H1 (cell line): ENCODE measurements at places on chromosomes 5 and 9. TPM values are rescaled to one million over a fixed set of nuclear protein-coding genes. Genes with fewer than 3 reads are reported as not detected.
A peak's percentile ranks its signal among the peaks of the same experiment; 100 is the strongest.

DNA sequence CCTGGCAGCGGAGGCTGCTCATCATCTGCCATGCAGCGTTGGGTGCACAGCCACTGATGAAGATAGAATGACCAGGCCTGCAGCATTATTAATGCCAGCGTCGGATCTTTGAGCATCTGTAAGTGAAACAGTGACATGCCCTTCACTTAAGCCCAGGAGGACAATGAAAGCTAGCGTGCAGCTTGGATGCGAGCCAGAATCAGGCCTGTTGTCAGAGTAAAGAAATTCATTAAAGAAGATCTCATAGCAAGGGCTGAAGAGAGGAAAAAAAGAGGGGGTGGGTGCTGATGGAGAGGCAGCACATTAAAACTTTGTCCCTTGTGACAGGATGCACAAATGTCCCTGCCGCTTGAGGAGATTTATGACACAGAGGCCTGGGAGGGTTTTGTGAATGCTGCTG, 186.1 kb upstream of the MAST4 start:
- H3K36me3 ChIP-seq: no peaks in the 10 kb centered on the region
- no peaks in the 10 kb centered on the region for H3K4me1 ChIP-seq
- no peak for DNase-seq
- no peak overlapping the region for H3K4me3 ChIP-seq
- H3K27ac ChIP-seq: no peak overlapping the region

- H3K27me3 ChIP-seq: no peaks in the 10 kb centered on the region
- no peak overlapping the region for H3K27ac ChIP-seq
- no peaks in the 10 kb centered on the region for H3K36me3 ChIP-seq
- no peak overlapping the region for H3K4me3 ChIP-seq
Observed at GRCh38 chr9:91775011-91775707, 174.9 kb downstream of the ROR2 start.

GRCh38 chr9:129669946-129670345, 4.5 kb downstream of the PRRX2 start:
- DNase-seq: no peak
- H3K27me3 ChIP-seq: peaks cover 11% of the 10 kb centered on the region
- H3K36me3 ChIP-seq: no peaks in the 10 kb centered on the region
- peaks cover 7% of the 10 kb centered on the region for H3K4me1 ChIP-seq

GRCh38 chr5:134143431-134143830, 28.9 kb downstream of the TCF7 start:
- peaks cover 8% of the 10 kb centered on the region; the same call in 1 of the 2 replicates for H3K36me3 ChIP-seq
- no peak overlapping the region for H3K4me3 ChIP-seq
- H3K27ac ChIP-seq: no peak overlapping the region
- no peaks in the 10 kb centered on the region for H3K4me1 ChIP-seq
- no peaks in the 10 kb centered on the region for H3K27me3 ChIP-seq

DNA sequence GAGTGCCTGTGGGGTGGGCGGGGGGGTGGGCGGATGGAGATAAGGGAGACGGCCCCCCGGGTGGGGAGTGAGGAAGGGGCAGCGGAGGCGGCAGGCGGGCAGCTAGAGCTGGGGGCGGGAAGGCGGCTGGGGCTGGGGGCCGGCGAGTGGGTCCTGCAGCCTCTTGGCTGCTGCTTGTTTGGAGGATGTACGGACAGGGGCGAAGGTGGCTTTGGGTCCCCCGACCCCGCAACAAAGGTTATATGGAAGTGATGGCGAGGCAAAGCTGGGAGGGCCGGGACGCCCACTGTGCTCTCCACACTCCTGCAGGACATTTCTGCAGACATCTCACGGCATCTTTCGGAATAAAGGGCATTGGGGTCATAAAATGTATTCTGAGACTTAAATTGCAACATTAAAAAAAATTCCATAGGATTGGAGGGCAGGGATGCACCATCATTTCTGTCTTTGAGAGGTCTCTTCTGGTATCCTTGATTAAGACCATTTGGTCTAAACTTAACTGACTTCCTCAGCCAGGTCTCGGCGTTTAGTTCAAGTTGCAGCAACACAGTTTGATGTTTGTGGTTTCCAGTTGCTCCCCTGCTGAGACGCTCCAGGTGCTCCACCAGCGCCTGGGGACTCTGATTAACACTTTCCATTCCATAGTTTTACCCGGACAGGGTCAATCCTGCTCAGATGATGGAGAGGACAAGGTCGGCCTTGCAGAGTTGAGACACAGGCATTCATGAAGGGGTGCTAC, 101.6 kb upstream of the SSBP2 start:
- H3K4me3 ChIP-seq: peak overlapping the region; percentile 61
- no peak for DNase-seq
- no peaks in the 10 kb centered on the region for H3K36me3 ChIP-seq
- peak overlapping the region; percentile 48; the same call in 1 of the 2 replicates for H3K27ac ChIP-seq

DNA sequence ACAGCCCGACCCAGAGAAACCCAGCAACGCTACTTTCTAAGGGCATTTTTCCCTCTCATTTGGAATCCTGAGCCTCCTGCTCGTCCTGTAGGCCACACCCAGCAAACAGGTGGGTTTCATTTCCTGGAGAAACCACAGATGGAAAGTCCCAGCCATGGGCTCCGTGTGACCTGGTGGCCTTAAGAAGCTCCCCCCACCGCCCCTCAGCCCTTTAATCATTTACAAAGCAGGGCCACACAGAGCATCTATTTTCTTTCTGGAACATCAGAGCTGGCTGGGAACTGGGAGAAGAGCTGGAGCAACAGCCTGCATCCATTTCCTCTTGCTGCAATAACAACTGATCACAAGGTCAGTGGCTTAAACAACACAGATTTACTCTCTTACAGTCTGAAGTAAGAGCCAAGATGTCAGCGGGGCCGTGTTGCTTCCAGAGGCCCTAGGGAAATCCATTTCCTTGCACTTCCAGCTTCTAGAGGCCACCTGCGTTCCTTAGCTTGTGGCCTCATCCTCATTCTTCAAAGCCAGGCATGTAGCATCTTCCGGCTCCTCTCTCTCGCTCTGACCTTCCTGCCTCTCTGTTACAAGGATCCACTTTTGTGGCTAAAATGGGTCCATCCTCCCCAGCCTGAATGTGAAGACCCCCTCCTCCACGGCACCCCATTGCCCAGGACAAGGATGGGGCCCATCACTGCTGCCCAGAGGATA, 40.5 kb downstream of the C9orf50 start:
- H3K4me1 ChIP-seq: no peaks in the 10 kb centered on the region; the same call in 1 of the 2 replicates
- DNase-seq: no peak
- no peaks in the 10 kb centered on the region for H3K36me3 ChIP-seq
- H3K27me3 ChIP-seq: no peaks in the 10 kb centered on the region
- no peak overlapping the region for H3K27ac ChIP-seq

GRCh38 chr5:68007451-68007850, 208.1 kb upstream of the PIK3R1 start:
- H3K4me1 ChIP-seq: no peaks in the 10 kb centered on the region
- H3K27ac ChIP-seq: no peak overlapping the region
- DNase-seq: no peak
- no peak overlapping the region for H3K4me3 ChIP-seq

GRCh38 chr5:146832985-146833732, 45.4 kb downstream of the PPP2R2B start:
- no peaks in the 10 kb centered on the region for H3K4me1 ChIP-seq
- no peak for DNase-seq
- H3K27me3 ChIP-seq: 0 out of 2 replicates have a peak, but pooled peaks cover 2% of the 10 kb centered on the region
- H3K4me3 ChIP-seq: no peak overlapping the region

Gene SMIM33
- total RNA-seq: not detected in 2 replicates

DNA sequence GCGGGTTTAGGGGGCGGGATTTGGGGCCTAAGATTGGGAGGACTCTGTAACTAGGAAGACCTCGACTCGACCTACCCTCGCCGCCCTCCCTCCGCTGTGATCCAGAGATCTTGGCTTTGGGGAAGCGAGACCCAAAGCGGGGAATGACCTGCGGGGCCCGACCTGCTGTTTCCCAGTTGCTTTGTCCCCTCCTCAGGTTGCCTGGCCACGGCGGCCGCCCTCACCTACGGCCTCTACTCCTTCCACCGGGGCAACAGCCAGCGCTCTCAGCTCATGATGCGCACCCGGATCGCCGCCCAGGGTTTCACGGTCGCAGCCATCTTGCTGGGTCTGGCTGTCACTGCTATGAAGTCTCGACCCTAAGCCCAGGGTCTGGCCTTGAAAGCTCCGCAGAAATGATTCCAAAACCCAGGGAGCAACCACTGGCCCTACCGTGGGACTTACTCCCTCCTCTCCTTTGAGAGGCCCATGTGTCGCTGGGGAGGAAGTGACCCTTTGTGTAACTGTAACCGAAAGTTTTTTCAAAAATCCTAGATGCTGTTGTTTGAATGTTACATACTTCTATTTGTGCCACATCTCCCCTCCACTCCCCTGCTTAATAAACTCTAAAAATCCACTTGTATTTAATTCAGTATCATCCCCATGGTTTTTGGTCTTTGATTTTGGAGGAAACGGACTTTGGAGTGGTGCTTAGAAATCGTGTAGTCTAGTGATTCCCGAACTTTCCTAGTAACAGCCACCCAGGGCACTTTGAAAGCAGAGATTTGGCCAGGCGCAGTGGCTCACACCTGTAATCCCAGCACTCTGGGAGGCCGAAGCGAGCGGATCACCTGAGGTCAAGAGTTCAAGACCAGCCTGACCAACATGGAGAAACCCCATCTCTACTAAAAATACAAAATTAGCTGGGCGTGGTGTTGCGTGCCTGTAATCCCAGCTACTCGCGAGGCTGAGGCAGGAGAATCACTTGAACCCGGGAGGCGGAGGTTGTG, 878 bp downstream of the HIGD2A start:
- peak overlapping the region; percentile 95 for H3K4me3 ChIP-seq
- H3K27ac ChIP-seq: peak overlapping the region; percentile 90
- DNase-seq: no peak
- no peaks in the 10 kb centered on the region for H3K4me1 ChIP-seq

DNA sequence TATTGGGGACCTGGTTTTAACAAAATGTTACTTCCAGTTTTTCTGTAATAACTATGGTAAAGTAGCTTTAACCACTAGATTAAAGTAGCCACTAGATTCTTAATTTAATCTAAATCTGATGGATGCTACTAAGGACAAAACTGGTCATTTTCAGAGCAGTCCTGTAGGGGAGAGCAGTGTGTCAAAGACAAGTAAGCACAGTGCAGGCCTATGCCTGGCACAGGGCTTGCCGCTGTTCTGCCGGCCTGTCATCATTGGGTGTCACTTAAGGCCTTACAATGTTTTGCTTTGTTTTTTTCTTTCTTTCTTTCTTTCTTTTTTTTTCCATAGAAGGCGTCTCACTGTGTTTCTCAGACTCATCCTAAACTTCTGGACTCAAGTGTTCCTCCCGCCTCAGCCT, 53.0 kb upstream of the NXNL2 start:
- no peaks in the 10 kb centered on the region for H3K4me1 ChIP-seq
- H3K27ac ChIP-seq: no peak overlapping the region
- H3K4me3 ChIP-seq: no peak overlapping the region

GRCh38 chr9:80030801-80031200, 459.0 kb downstream of the TLE4 start:
- H3K4me3 ChIP-seq: no peak overlapping the region
- no peaks in the 10 kb centered on the region for H3K4me1 ChIP-seq
- no peaks in the 10 kb centered on the region for H3K36me3 ChIP-seq
- H3K27me3 ChIP-seq: no peaks in the 10 kb centered on the region
- H3K27ac ChIP-seq: no peak overlapping the region
- DNase-seq: no peak

GRCh38 chr9:133961226-133962165, 30.6 kb downstream of the VAV2 start:
- H3K4me1 ChIP-seq: peaks cover 31% of the 10 kb centered on the region
- H3K27me3 ChIP-seq: no peaks in the 10 kb centered on the region
- H3K36me3 ChIP-seq: no peaks in the 10 kb centered on the region

DNA sequence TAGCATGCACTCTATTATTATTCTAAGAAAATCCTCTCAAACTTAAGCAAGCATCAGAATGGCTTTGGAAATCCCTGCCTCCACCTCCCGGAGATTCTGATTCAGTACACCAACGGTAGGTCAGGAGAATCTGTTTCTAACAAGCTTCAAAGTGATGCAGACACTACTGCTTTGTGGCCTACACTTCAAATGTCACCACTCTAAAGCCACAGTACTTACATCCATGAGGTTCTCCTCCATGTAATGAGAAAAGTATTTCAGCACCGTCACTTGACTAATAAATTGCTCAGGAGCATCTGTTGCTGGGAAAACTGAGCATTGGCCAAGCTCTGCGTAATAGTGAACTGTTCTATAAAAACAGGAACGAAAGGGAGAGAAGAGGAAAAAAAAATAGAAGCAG, 4.8 kb downstream of the PLK2 start:
- H3K4me1 ChIP-seq: no peaks in the 10 kb centered on the region; the same call in 1 of the 2 replicates
- H3K27ac ChIP-seq: no peak overlapping the region
- H3K27me3 ChIP-seq: peaks cover 3% of the 10 kb centered on the region; the same call in 1 of the 2 replicates
- peaks cover 8% of the 10 kb centered on the region for H3K36me3 ChIP-seq

DNA sequence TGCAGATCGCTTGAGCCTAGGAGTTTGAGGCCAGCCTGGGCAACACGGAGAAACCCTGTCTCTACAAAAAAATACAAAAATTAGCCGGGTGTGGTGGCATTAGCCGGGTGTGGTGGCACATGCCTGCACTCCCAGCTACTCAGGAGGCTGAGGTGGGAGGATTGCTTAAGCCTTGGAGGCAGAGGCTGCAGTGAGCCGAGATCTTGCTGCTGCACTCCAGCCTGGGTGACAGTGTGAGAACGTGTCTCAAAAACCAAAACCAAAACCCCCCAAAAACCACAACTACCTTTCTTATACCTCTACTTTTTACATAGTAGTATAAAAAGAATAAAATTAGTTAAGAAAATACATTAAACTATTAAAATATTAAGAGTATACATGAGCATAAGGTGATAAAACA, 121.2 kb downstream of the RAPGEF6 start:
- H3K27me3 ChIP-seq: no peaks in the 10 kb centered on the region
- no peak overlapping the region for H3K4me3 ChIP-seq
- no peaks in the 10 kb centered on the region for H3K36me3 ChIP-seq
- DNase-seq: no peak
- H3K27ac ChIP-seq: no peak overlapping the region; the same call in 1 of the 2 replicates

GRCh38 chr9:124940521-124940893, 376 bp downstream of the GOLGA1 start:
- H3K4me1 ChIP-seq: no peaks in the 10 kb centered on the region; the same call in 1 of the 2 replicates
- H3K4me3 ChIP-seq: peak overlapping the region; percentile 89
- no peaks in the 10 kb centered on the region for H3K27me3 ChIP-seq
- no peak for DNase-seq
- peak overlapping the region; percentile 69; the same call in 1 of the 2 replicates for H3K27ac ChIP-seq
- 0 out of 2 replicates have a peak, but pooled peaks cover 4% of the 10 kb centered on the region for H3K36me3 ChIP-seq

Gene DAB2IP
- total RNA-seq: 39.5 and 41.4 TPM in 2 replicates

Gene SPATA31C1
- total RNA-seq: 0.11 TPM in 1 of 2 replicates, not detected in the other

DNA sequence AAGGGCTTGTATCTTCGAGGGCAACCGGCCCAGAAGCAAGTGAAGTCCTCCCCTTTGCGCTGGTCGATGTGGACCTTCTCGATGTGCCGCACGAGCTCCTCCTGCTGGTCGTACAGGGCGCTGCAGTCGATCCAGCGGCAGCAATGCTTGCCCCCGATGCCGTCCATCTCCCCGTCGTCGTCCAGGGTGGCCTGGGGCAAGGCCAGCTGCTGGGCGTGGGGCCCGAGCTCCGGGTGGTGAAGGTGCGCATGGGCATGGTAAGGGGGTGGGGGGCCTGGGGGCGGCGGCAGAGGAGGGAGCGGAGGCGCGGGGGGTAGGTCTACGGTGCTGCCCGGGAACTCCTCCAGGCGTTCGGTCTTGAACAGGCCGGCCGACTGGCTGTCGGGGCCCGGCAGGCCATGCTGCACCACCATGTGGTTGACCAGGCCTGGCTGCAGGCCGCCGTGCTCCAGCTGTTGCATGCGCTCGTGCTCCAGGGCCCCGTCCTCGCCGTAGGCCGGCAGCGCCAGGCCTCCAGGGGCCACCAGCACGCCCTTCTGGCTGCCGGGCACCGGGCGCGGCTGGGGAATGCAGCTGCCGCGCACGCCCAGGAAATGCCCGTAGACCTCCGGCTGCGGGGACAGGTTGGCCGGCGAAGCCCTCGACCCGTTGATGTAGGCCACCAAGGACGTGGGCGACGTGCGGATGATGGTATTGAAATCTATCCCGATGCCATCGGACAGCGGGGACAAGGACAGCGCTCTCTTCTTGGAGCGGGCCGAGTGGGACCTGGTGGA, 181.8 kb downstream of the GLIS3 start:
- DNase-seq: peak; percentile 89
- H3K36me3 ChIP-seq: no peaks in the 10 kb centered on the region
- H3K27me3 ChIP-seq: no peaks in the 10 kb centered on the region
- no peak overlapping the region for H3K27ac ChIP-seq
- no peaks in the 10 kb centered on the region for H3K4me1 ChIP-seq
